ENCODE measurements at places on chromosomes 1 and 21.

DNA sequence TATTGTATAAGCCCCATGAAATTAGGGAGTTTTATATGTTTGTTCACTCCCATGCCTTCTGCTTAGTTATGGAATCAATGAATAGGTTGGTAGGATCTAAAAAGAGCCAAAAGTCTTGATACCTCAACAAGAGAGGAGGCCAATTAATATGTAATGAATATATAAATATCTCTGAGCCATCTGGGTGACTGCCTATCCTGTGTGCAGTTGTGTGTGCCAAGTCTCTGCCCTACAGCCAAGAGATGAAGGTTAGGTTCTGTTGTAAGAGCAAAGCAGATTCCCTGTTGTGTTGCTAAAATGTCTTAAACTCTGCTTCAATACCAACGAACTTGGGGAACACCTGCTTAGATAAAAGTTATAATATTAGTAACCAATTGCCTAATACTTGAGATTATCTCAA, 61.8 kb upstream of the GORAB start:
- DNase-seq = no peak

DNA sequence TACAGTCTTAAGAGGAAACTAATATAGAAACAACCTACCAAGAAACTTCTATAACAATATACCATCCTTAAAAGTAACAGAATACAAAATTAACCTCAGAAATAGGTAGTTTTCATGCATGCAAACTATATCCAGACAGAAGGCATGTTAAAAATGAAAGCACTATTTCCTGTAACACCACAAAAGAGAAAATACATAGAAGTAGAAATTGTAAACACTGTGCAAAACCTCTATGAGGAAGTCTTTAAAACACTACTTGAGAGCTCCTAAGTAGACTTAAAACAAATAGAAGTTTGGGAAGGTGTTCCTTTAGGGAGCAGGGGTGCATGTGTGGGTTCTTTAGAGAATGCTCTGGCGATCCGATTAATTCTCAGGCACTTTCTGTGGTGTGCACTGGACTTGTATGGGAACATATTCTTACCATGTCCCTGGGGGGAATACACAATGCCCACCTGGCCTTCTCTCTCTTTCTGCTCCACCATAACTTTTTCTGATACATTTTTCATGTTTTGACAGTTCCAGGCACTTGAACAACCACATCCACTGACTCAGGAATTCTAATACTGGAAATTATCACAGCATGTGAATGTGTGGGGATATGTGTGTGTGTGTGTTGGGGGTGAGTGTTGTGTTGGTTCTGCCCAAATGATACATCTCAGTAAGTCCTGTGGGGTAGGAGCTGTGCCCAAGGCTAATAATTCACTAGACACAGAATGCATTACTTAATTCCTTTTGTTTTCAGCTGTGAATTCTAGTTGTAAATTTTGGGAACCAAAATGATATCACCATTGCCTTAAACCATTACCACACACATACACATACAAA, 866.3 kb upstream of the B3GALT2 start:
- no peak for DNase-seq

- no peak for DNase-seq
Observed at GRCh38 chr1:19640363-19641316, 3.5 kb upstream of the NBL1 start.

- no peak for DNase-seq
Observed at GRCh38 chr1:118254491-118255425, 69.7 kb upstream of the SPAG17 start.

- no peak for DNase-seq
Observed at GRCh38 chr21:36965720-36966065, 776 bp downstream of the HLCS start.

- DNase-seq = no peak
Observed at GRCh38 chr1:76463278-76463677, 388.7 kb downstream of the ST6GALNAC3 start.

GRCh38 chr1:6701437-6702153, at the start of gene DNAJC11:
Gene DNAJC11 (minus strand): TSS chr1:6701816. CDS start chr1:6701800, 16 bp downstream.
- peak; percentile 92 for DNase-seq

Data from RKO (cell line).